ENCODE measurements at places on chromosomes 16 and 17.

- DNase-seq = no peak
These were observed 13.1 kb downstream of the ABCA9 start for GRCh38 chr17:69047368-69048263.

- no peak for DNase-seq
These were observed 13.7 kb upstream of the SRCIN1 start for GRCh38 chr17:38619451-38619795.

DNA sequence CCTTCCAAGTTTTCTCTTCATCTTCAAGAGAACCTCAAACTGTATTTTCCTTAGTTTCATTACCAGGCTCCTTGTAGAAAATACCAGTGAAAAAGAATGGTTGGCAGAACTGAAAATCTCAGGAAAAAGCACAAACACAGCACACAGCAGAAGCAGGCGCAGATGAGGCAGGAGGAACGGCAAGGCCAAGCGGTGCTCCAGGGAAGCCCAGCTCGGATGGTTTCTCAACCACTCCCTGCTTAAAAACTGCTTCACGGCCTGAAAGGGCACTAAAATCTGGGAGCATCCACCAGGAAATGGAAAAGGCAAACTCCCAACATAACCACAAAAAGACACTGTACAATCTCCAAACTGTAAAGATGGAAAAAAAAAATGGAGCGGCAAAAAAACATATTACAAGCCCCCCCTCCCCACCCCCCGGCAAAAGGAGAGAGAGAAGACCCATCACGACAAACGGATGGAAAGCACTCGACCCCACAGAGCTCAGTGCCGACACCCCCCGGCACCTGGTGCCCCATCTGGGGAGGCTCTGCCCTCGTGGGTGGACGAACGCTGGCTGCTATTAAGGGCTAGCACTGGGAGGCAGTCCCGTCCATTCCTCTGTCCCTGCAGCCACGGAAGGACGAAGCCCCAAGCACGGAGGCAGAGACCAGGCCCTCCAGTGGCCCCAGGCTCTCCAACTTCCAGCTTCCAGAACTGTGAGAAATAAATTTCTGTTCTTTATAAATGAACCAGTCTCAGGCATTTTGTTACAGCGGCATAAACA is 127.5 kb downstream of the ZNF778 start:
- no peak for DNase-seq

DNA sequence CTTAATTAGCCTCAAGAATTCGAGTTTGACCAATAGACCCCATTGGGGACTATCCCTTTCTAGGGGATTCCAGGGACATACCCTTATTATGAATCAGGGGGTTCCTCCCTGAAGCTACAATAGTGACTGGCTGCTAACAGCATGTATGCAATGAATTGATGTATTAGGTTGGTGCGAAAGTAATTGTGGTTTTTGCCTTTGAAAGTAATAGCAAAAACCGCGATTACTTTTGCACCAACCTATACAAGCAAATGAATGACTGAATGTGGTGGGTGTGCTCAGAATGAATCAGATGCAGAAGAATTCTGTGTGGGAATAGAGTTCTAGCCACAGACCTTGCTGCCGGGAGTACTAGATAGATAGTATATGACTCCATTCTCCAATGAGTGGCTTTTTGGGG is 76.7 kb downstream of the HLF start:
- no peak for DNase-seq

All from DMS 273 treated with DMSO at 0.1 percent for 48 hours (cell line).